ENCODE measurements at places on chromosomes 13 and 19.

DNA sequence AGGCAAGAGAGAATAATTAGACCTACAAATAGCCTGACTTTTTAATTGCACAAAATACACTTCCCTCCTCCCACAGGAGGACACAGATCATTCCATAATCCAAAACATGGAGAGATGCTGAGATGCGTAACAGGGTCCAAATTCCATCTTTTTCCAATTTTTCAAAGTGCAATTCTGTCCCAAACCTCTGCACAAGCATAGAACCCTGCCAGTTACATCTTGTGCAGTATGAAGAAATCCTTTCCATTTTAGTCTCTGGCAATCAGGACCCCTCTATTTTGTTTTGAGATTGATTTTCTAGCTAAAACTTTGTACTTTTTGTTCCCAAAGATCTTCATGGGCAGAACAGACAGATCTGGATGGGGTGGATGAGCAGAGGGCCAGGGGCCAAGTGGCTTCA lies 209.2 kb downstream of the B3GLCT start:
- DNase-seq = no peak

- no peak for DNase-seq
These were observed 343.7 kb upstream of the ARGLU1 start for GRCh38 chr13:106911627-106912026.

DNA sequence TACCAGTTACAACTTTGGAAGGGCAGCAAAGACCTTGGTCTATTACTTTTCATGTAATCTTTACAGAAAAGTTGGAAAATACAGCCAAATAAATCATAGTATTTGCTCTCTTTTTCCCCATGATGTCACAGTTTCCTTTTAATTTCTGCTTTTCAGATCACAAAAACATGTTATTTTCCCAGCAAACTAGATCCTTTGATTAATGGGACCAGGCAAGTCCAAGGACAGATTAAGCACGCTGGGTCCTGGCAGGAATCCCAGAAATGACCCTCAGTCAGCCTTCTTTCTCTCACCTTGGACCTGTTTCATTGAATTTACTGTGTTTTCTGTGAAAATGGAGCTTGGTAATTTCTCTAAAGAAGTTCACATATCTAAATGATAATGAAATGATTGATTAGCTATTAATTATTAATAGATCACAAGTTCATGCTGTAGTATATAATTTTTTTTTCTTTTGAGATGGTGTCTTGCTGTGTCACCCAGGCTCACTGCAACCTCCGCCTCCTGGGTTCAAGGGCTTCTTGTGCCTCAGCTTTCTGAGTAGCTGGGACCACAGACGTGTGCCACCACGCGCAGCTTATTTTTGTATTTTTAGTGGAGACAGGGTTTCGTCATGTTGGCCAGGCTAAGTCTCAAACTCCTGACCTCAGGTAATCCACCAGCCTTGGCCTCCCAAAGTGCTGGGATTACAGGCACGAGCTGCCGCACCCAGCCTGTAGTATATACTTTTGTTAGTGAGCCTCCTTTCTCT lies 16.0 kb downstream of the SPATA13 start:
- no peak for DNase-seq

- no peak for DNase-seq
These were observed 241.9 kb upstream of the ZNF507 start for GRCh38 chr19:32103541-32103940.

- no peak for DNase-seq
These were observed 101.7 kb upstream of the MCF2L start for GRCh38 chr13:112867301-112867711.

All from CD4-positive, alpha-beta T cell treated with Interleukin-12 subunit alpha and Interleukin-12 subunit beta, for 1 hour (primary cell).